ENCODE measurements at places on chromosomes 3 and 15.

- DNase-seq = no peak
Observed at GRCh38 chr3:177338697-177339219, 141.5 kb upstream of the TBL1XR1 start.

DNA sequence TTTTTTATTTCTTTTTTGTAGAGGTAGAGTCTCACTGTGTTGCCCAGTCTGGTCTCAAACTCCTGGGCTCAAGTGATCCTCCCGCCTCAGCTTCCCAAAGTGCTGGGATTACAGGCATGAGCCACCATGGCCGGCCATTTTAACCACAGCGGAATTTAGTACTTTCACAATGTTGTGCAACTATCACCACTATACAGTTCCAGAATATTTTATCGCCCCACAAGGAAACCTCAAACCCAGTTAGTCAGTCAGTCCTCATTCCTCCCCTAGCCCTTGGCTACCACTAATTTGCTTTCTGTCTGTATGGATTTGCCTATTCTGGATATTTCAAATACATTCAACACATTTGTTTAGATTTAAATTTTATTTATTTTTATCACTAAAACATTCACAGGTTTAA lies 15.5 kb upstream of the HOMER2 start:
- no peak for DNase-seq

- DNase-seq = no peak
Observed at GRCh38 chr3:150302246-150302645, 105.9 kb upstream of the TSC22D2 start.

GRCh38 chr3:4472312-4472711 lies 5.2 kb upstream of the SUMF1 start:
- DNase-seq = no peak

- no peak for DNase-seq
Observed at GRCh38 chr15:81792646-81793045, 253.2 kb downstream of the MEX3B start.

- no peak for DNase-seq
Observed at GRCh38 chr3:74624301-74624700, 9.8 kb upstream of the CNTN3 start.

GRCh38 chr3:149180057-149180573 lies 41.5 kb downstream of the CP start:
- no peak for DNase-seq

DNA sequence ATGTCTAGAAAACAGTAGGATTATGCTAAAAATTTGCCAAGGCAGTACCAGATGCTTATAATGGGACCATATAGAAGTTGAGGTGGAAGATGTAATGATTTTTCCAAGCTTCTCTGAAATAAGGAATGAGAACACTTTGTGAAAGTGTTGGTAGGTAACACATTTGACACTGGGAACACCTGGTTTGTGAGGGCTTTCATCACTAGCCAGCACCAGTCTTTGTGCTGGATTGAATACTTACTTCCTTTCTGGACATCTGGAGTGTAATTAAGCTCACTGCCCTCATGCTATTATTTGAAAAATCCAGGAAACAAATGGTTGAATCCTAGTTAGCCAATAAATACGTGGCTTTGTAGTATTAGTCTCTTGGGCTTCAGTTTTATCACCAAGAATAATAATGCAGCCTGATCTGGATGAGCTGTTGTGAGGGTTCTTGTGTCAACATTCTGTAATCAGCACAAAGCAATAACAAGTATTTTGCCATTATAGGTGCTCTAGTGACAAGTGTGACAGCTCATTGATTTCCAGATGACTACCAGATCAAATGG lies 12.9 kb downstream of the CCDC80 start:
- no peak for DNase-seq

DNA sequence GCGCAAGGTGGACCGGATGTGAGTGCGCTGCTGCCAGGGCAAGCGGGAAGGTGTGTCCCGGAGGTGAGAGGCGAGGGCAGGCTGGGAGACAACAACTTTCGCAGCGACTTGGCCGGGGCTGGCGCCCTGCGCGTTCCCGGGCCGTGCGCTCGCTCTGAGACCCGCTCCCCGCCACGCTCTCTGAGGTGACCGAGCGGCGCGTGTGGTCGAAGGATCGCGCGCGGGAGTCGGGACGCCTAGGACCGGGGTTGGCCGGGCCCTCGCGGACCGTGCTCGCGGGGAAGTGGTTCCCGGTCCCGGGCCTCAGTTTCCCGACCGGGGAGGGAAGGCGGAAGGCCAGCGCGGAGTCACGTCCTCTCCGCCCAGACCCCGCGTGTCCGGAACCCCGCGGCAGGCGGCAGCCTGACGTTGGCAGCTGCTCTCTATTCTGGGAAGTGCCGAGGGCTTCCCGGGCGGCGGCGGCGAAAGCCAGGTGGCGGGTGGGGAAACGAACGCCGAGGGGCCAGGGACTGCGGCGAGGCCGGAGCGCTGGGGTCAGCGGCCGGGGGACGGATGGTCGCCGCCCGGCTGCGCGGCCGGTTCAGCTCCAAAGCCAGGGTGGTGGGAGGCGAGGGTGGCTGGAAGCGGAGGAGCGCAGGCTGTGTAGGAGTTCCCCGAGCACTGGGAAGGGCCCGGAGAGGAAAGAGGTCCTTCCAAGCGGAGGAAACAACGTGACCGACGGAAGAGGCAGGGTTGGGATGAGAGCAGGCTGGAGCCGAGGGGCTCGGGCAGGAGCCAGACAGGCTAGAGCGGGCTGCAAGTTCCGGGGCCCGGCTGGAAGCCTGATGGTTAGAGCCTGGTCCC lies 1.0 kb upstream of the IGF2BP2 start:
- DNase-seq = peak; percentile 13

DNA sequence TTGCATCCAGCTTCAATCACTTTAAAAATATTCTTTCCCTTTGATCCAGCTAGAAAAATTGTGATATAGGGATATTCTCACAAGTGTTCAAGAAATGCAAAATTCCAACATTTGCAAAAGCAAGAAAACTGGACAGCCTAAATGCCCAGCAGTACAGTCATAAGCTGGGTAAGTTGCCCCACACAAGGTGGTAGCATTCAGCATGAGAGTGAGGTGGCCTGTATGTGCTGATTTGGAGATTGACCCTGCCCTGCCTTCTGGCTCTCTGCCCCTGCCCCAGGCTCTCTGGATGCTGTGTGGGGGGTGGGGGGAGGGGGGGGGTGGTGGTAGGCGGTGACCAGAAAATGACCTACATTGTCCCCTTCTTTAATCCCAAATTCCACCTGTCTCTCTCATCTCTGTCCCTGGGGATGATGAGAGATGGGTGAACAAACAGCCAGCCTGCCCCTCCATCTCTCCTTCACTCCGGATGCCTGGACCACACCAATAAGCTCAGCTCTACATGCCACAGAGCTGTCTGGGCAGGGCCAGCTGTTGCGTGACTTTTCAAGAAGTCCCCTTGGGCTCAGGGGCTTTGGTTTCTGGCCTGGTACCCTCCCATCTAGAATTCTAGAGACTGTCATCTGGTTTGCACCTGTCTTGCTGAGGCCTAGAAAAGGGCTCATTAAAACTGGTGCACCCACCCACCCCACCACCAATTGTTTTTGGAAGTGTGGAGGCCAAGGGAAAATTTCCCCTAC lies 42.2 kb downstream of the SLC28A1 start:
- no peak for DNase-seq

DNA sequence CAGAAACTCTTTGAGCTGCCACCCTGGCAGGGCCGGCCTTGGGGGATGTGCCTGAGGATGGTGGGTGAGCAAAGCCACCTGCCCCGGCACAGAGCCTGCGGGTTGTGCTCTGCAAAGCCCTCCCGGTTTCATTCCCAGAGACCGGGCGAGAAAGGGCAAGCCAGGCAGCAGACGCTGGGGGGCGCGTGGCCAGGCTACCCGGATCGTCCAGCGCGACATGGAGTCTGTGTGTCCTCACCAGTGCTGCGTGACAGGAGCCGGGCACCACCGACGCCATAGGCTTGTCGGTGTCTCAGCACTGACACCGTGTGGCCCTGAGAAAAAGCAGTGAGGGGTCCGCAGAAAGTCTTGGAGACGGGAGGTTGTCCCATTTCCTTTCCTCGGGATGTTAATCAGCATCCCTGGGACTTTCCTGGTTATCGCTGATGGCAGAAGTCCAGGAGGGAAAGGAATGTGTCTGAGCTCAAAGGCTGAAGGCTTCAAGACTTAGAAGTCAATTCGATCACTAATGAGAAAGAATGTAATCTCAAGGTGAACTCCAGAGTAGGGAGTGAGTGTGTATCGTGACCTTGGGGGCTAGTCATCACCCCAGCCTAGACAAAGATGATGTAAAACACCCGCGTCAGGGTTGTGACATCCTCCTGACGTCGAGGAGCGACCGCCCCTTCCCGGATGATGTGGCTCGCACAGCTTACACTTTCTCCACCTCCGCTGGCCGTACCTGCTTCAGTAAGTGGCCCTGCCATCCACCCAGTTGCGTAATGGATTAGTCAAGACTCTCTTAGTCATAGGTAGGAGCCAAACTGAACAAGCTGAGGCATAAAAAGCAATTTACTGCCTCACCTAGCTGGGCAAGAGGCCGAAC lies 36.3 kb upstream of the PLA2G4E start:
- peak; percentile 16 for DNase-seq

DNA sequence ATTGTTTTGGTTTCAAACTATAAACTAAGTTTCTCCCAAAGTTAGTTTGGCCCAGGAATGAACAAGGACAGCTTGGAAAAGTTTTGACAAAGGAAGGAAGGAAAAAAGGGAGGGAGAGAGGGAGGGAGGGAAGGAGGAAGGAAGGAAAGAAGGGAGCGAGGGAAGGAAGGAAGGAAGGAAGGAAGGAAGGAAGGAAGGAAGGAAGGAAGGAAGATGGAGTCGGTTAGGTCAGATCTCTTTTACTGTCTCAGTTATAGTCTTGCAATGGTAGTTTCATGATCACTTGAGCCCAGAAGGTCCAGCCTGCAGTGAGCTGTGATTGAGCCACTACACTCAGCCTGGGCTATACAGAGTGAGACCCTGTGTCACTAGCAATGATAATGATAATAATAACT lies 12.3 kb upstream of the UBXN7 start:
- DNase-seq = no peak

DNA sequence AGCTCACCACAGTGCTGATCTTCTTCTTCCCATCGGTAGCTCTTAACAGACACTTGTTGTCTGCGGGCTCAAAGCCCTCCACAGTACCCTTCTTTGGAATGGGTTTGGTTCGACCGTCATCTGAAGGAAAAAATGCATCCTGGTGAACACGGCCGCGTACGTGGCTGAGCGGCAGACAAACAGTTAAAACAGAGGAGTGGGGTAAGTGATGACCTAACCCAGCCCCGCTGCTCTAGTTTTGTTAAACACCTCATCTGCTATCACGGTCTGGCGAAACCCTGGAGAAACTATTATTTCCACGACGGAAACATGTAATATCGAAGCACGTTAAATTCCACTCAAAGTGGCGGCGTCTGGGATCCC lies 725 bp downstream of the SRP14 start:
- DNase-seq = no peak

- DNase-seq = no peak
Observed at GRCh38 chr3:69926385-69926784, 73.1 kb upstream of the SAMMSON start.

DNA sequence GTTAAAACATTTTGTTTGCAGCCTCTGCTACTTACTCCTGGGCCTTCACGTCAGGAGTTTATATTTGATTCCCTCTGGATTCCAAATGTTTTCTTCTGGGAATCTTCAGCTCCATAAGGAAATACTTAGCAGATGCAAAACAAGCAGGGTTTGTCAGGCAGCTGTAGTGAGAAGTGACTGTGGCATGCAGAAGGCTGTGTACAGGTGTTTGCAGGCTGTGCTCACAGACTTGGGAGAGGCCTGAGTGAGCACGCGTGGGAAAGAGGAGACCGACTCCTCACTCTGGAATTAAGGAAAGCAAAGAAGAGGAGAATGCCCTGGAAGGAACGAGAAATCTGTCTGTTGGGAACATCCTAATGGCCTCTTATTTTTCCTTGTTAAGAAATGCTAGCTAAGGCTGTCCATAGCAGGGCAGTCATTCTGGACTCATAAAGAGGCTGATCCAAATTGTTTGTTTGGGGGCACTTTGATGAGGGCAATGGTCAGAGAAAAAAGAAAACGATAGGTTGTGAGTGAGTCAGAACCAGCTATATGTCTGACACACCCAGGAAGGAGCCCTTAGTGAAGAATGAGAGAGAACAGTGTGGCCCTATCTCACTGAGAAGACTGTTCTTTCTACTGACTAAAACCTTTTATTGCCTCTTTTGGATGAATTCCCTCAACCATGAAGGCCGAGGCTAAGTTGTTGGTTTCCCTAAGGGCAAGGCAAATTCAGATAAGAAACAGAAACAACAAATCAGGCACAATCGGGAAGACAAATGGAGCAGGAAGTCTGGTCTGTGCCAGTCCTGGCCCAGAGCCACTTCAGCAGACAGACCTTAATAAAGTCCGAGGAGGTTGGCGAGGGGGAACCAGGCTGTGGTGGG lies 82.6 kb downstream of the TGFBR2 start:
- no peak for DNase-seq

DNA sequence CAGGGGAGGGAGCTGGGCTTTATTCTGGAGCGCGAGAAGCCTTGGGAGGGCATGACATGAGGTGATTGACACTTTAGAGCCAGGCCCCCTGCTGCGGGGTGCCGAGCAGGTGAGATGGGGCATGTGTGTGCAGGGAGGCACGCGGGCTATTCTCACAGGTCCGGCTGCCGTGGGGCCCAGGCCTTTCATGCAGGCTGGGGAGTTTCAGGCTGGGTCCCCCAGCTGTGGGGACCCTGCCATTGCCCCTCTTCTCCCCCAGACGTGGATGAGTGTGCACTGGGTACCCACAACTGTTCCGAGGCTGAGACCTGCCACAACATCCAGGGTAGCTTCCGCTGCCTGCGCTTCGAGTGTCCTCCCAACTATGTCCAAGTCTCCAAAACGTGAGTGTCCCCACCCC lies 87.3 kb downstream of the FBLN2 start:
- no peak for DNase-seq

- no peak for DNase-seq
Observed at GRCh38 chr3:51691021-51691420, 15.8 kb upstream of the GRM2 start.

DNA sequence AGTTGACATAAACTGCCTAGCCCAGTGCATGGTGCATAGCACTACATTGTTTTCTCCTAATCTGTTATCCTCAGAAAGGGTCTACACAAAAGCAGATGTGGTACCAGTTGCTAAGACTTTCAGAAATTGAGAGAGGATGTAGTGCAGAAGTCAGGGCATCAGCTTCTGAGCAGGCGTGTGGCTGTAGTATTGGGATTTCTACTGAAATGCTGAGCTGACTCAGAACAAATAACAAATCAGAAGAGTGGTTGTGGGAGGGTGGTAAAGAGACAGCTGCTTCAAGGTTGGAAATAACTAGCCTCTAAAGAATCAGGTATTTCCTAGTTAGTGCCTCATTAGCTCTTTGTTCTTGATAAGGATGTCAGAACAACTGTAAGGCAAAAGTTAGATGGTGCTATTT lies 161.3 kb downstream of the AKAP13 start:
- no peak for DNase-seq

GRCh38 chr15:72113347-72114031 lies 4.5 kb downstream of the MYO9A start:
- no peak for DNase-seq

DNA sequence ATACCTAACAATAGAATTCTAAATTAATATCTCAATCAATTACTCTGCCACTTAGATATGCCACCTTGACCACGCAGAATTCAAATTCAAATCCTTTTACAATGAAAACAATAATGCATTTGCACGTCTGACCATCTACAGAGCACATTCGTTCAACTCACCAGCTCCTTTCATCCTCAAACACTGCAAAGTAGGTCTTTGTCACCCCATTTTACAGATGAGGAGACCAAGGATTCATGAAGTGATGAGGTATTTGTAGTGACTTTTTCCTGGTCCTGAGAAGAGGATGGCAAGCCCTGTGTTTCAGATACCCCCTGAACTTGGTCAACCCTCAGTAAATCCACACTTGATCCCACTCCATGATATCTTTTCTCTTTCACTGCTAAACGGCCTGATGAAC lies 42.2 kb downstream of the HES1 start:
- DNase-seq = no peak
